ENCODE measurements at places on chromosomes 11 and 22.

GRCh38 chr11:113562981-113563461 is 87.8 kb upstream of the DRD2 start:
- DNase-seq = no peak

GRCh38 chr22:49657275-49657973 is 170.2 kb downstream of the BRD1 start:
- no peak for DNase-seq

- no peak for DNase-seq
Measured at GRCh38 chr22:44247923-44248892, 64.5 kb downstream of the SHISAL1 start.

GRCh38 chr11:95684701-95685100 is 104.9 kb downstream of the FAM76B start:
- no peak for DNase-seq

- DNase-seq = no peak
Measured at GRCh38 chr11:107564877-107565218, 687 bp downstream of the ALKBH8 start.

DNA sequence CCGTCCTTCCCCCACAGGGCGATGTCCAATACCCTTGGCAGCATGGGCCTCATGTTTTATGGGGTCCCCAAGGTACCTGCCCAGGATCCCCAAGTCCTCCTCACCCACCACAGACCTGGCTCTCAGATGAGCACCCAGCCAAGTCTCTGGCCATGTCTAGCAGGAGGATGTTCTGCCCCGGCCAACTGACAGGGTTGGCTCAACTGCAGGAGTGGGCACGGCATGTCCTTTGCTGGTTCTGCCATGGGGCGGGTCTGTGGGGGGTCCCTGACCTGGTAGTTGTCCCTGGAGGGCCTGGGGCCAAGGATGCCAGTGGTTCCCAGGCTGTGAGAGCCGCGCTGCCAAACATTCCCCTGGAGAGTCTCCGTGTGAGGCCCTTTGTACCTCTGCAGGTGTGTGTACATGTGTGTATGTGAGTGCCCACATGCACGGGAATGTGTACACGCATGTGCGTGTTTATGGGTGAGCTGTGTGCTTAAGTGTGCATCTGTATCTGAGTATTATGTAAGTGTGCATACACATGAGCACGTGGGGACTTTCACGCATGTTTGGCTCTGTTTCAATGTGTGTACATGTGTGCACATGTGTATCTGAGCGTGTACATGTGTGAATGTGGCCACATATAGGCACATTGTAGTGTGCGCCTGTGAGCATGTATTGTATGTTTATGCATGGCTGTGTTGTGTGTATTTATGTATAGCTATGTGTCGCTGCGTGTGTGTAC is 85.5 kb downstream of the KCNQ1 start:
- DNase-seq = peak; percentile 15

DNA sequence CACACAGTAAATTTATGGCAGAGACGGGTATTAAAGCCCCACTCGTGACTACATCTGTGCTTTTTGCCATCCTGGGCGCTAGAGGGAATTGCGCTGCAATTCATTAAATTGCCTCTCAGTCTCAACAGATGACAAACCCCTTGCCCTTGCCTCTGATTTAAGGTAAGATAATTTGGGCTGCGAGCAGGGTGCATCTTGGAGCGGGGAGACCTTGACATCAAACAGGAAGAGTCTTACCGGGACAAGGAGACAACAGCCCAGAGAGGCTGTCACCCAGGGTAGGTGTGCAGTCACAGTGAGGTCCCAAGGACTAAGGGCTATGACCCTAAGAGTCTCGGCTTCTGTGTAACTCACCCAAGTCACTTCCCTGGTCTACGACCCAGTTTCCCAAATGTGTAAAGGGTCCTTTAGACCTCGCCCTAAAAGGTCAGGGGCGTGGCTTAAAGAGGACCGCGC is 449 bp upstream of the TOM1 start:
- no peak for DNase-seq

DNA sequence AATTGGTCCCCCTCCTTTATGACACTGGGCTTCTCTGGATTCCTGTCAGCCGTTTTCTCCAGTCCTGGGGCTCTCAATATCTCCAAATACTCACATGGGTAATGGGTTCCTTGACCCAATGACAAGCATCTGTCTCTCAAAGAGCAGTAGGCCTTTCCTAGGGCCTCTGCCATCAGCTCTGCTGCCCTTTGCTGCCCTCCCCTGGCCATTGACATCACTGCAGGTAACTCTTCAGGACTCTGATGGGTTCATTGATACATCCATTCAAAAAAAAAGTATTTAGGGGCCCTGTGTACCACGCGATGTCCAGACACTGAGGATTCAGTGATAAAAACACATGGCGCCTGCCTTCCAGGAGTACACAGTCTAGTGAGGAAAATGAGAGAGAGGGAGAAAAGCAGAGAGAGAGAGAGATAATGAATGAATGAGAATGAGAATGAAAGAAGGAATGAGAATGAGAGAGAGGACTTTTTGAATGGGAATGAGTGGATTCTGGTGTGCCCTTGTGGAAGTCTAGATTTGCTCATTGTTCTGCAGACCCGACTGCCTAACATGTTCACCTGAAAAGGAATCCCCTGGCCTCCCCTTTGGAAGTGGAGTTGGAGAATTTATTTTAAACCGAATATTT is 42.6 kb upstream of the OLFML1 start:
- DNase-seq = peak; percentile 72

DNA sequence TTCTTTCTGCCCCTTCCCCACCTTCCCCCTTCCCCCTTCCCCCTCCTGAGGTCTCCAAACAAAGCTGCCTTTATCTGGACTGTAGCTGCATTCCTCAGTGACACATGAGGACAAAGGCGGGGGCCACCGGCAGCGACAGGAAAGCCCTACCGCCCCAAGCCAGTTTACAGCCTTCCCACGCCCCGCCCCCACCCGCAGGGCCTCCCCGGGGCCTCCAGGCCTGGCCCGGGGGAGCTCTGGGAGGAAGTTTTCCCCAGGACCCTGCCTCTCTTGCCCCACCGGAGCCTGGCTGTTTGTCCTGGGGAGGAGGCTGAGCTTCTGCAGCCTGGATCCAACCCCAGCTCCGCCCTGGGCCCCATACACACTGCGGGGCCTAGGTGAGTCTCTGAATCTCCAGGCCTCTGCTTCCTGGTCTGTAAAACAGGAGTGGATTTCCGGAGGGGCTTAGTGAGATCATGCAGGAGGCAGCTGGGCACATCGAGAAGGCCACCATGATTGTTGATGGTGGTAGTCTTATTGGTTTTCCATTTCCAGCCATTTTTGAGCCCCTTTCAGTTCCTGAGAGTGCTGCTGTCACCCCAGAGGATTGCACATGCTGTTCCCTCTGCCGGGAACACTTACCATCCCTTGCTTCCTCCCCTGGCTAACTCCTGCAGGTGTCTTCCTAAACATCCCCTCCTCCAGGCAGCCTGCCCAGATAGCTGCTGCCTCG is 130.7 kb downstream of the MN1 start:
- no peak for DNase-seq

- DNase-seq = no peak
Measured at GRCh38 chr22:31739795-31740201, 10.1 kb downstream of the PRR14L start.

- no peak for DNase-seq
Measured at GRCh38 chr22:41361716-41362310, 19.9 kb upstream of the TEF start.

DNA sequence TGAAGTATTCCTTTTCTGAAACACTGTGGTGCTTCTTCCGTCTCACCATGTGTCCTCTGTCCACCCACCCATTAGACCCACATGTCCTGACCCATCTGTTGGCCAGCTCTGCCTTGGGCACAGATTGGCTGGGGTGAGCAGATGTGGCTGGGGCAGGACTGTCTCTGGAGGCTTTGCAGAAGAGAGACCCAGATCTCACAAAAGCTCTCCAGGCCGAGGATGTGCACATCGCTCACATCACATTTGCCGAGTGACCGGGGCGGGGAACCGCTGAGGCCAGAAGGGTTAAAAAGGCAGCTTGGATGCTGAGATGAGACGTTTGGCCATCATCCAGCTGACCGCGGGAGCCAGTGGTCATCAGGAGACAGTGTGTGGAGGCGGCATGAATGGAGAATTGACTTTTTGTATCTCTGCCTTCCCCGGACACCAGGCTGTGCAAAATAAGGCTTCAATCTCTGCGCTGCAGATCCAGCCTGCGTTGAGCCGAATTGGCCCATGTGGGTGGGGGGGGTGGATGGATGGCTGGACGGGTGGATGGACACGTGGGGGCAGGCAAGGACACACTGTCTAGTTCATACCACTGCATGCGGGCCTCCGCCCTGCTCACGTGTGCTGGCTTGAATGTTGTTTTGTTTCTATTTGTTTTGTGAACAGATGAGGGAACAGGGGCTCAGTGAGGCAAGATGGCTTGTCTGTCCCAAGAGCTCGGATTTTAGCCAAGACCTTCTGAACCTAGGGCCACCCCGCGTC is 6.1 kb downstream of the IFITM10 start:
- peak; percentile 57 for DNase-seq

- DNase-seq = no peak
Measured at GRCh38 chr22:31238057-31238456, 26.0 kb downstream of the LIMK2 start.

DNA sequence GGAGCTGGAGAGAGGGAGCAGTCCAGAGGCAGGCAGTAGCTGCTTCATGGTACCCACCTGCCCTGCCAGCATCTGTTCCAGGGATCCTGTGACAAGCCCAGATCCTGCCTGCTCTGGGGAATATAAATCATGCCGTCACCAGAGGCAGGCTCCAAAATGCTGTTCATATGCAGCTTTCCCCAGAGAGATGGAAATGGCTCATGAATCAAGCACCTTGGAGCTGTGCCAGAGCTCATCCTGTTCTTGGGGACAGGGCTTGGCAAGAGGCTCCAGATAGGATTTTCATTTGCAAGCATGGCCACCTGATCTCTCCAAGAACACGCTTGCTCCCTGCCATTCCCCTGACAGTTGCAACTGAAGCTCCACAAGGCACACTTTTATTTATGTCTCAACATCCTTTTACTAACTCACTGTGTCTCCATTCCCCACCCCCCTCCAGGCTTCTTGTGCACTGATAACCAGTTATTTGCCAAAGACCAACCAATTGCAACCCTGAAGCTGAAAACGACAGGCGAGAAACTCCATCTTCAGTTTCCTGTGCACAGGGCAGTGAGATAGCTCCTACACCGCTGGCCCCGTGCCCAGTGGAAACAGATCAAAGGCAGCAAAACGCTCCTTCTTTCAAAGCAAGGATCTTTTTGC is 115.8 kb upstream of the PITPNB start:
- DNase-seq = no peak

DNA sequence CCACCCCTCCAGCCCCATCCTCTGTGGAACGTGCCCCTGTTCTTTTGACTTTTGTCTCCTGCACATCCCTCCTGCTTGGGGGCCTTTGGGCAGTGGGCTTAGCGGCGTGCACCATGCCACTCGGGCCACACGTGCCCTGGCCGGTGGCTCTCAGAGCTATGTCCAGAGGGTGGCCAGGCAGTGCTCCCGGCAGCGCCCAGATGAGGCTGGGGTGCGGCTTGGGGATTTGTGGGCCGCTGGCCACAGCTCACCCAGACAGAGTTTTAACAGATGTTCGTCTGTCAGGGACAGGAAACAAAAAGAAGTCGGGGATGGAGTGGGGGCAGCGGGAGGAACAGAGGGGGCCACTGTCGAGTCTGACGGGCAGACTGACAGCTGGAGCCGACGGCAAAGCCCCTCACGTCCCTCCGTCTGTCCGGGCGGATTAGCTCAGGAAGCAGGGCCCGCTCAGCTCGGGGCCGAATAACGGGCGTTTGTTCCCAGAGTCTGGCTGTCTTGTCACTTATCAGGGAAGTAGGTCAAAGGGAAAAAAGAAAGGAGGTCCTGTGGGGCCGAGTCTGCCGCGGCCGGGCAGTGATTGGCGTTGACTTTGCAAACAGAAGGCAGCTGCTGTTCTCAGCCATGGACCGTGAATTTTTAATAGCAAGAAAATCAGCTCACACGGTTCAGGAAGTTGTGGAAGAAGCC is 61.6 kb downstream of the LRP5 start:
- DNase-seq = peak; percentile 64

DNA sequence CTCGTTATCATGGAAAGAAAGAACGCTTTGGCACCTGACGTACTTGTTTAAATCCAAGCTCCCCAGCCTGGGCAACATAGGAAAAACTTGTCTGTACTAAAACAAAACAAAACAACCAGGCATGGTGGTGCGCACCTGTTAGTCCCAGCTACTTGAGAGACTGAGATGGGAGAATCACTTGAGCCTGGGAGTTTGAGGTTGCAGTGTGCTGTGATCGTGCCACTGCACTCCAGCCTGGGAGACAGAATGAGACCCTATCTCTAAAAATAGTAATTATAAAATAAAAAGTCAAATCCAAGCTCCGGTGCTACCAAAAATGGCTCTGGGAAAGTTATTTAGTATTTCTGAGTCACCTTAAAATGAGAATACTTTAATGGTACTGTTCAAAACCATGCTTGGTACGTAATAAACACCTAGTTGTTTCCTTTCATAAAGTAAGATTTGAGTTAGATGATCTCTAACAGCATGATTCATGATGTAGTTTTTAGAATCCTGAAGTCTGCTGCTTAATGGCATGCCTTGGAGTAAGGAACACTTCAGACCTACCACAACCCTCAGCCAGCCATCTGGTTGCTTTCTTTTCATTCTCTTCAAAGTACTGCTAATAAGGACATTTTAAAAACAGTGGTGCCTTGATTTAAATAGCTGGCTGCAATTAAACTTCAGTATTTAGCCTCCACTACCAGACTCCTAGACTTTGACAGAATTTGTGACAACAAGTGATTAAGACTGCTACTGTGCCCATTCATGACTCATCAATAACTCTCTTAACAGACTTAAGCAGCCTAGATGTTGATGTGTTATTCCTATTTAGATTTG is 8.4 kb downstream of the PPME1 start:
- no peak for DNase-seq

GRCh38 chr11:128595221-128595620 is 7.9 kb upstream of the ETS1 start:
- DNase-seq = no peak

DNA sequence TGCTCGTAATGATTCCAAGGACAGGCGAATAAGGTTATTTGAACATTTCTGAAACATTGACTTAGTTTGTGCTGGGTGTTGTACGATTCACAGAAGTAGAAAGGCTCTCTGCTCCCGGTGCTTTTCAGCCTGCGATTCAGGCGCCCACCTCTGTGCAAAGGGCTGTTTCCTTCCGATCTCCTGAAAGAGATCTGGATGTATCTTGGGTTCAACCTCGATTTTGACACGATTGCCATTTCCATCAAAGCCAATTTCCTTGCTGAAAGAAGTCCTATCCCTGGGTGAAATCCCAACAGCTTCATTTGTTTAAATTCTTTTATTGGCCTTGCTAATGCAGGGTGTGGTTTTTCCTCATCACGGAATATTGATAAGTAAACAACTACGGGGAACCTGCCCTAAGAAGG is 1.1 kb upstream of the ZC3H12C start:
- no peak for DNase-seq

DNA sequence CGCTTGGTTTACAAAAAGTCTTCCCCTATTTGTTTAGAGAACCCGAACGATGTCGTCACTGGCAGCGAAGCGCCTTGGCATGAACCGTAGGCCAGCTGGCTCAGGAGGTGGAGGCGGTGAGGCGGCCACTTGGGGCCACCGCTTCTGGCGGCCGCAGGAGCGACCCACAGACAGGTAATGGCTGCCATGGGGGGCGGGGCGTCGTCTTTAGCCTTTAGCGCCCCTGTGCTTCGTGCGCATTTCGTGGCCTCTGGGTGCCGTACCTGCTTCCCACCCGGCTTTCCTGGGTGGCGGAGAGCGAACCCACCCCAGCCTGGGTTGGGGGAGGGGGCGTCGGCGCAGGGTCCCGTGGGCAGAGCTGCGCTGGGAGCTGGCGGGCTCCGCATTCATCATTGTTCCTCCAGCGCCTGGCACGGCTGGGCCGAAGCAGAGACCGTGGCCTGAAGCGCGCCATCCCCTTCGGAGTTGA is 469 bp upstream of the OSBP2 start:
- DNase-seq = peak; percentile 76

- no peak for DNase-seq
Measured at GRCh38 chr11:61593151-61593550, 12.3 kb upstream of the SYT7 start.
